ENCODE measurements at places on chromosomes 16 and 17.

- no peak for DNase-seq
These were observed 138.2 kb downstream of the CYLD start for GRCh38 chr16:50879873-50880695.

DNA sequence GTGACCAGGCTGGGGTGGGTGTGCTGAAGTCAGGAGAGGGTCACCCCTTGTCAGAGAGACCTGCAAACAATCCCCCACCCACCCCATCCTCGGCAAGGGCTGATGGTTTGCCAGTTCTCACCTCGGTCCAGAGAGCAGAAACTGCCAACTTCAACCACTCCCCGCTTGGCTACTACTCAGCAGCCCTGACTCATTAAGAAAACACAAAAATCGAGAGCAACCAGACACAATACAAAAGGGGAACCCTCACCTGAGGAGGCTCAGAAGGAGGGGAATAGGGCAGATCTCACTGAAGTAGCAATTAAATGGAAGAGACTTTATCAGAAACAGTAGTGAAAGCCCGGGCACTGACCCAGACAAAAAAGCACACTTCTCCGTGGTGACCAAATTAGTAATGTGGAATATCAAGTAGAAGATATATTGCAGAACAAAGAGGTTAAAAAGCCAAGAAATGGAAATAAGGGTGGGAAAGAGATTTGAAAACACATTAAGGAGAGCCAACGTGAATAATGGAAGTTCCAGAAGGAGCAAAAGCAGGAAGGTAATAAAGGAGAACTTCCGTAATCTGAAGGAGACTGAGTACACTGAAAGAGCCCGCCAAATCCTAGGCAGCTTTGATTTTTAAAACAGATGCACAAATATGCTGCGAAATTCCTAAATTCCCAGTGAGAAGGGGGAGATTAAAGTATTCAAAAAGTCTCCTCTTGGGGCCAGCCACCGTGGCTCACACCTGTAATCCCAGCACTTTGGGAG, 23.6 kb downstream of the CENPV start:
- no peak for DNase-seq

DNA sequence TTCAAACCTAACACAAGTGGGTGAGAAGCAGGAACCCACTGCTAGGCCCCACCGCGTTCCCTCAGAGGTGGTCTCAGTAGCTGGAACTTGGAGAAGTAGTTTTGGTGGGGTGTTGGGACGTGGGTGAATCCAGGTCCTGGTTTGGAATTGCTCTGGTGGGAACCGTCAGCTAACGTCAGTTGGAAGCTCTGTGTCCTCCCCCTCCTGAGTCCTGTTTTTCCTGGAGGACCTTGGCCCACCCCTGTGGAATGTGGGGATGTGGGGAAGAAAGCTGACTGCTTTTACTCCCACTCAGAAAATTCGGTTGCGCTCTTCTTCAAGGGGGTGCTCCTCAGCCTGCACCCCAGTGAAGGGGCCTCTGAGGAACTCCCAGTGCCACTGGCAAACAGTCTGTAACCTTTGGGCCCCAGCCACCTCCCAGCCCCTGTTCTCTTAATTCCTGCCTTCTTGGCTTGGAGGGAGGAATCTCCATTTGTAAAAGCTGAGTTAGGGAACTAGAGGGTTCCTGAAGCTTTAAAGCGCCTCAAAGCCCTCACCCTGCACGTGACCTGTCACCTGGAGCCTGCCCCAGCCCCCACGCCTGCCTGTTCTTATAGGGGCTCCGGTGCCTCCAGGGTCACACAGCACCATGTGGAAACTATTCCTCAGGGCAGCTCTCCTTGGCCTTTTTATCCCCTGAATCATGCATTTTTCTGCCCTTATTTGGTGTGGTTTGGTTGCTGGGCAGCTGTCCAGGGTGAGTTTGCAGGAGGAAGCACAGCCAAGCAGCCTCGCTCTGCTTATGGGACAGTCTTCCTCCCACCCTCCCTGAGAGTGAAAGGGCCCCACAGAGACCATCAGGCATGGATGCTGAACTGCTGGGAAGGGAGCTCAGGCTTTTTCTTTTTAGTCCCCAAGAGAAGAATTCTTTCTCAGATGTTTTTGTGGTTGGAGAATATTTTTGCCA, 16.2 kb upstream of the NAGLU start:
- DNase-seq, result peak; percentile 34

GRCh38 chr16:67528870-67529581, 397 bp downstream of the RIPOR1 start:
- no peak for DNase-seq

DNA sequence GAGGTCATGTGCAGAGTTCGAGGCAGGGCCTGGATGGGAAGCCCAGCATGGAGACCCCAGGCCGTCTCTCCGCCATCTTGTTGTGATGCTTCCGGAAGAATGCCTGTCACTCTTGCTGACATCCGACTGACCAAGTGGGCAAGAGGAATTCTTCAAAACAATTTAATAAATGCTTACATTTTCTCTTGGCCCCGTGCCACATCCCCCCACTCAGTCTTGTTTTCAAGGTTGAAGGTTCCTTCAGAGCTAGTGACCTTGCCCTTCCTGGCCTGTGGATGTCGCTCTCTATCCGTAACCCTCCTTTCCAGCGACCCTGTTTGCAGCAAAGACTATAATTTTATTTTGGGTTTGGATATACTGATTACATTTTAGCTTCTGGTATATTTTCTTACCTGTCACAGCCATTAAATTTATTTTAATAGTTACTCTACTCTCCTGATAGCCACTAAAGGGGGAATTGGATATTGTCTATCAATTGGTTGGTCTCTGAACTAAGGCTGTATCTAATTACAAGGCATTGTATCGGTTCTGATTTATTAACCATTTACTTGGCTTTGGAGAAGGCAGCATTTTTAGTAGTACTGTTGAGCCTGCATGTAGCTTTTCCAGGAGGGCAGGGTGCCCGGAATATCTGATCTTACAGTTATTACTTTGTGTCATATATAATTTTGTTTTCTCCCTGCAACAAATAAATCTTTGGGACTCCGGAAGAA, 264.5 kb downstream of the WWOX start:
- DNase-seq, result no peak

- no peak for DNase-seq
These were observed 341.3 kb downstream of the BCAS3 start for GRCh38 chr17:61018938-61019337.

DNA sequence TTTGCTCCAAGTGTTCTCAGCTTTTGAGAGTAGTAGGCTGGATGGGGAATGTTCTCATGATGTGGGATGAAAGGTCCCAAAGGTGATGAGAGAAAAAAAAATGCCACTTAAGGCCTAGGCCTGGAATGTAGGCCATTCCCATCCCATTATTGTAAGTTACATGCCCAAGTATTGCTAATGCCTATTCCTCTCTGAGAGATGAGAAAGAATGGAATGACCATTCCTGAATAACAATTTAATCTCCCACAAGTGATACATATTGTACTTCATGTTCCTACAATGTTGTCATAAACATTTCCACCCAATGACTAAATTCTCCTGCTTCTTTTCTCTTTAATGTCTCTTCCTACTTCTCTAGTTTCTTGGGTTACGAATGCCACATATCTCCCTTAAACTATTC, 102.8 kb upstream of the KCNJ16 start:
- DNase-seq, result no peak

DNA sequence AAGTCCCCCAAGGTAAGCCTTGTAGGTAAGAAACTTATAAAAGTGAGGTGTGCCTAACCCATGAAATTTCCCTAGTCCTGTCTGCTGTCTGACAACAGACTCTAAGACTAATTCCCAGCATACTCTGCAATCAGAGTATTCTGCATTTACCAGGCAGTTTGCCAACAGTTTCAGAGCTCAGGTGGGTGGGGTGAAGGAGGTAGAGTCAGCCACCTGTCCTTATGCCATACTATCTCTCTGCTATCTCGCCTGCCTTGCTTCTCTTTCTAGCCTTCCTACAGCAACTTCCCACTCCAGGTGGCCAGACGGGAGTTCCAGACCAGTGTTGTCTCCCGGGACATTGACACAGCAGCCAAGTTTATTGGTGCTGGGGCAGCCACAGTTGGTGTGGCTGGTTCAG, 2.3 kb downstream of the ATP5MC1 start:
- DNase-seq, result no peak

GRCh38 chr17:72510351-72511016, 389.7 kb downstream of the SOX9 start:
- DNase-seq, result no peak

GRCh38 chr16:15777533-15778203, 79.2 kb downstream of the MYH11 start:
- DNase-seq, result peak; percentile 60

DNA sequence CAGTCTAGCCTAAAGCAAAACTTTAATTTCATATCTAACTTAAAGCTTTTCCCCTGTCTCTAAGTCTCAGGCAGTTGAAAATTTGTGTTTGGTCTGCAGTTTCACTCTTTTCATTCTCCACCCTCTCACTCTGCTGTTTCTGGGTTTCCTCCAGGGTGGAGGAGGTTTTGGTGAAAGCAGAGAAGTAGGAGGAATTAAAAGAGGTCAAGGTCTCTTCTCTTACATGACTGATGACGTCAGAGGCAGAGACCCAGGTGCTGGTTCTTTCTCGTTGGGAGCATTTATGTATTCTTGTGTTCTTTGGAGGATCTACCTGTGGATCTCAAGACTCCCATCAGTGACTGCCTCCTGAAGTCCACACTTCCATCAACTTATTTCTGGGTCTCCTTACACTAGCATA, 2.4 kb upstream of the PSMD11 start:
- DNase-seq, result no peak

- DNase-seq, result no peak
These were observed 9.2 kb downstream of the TANC2 start for GRCh38 chr17:62975206-62975605.

DNA sequence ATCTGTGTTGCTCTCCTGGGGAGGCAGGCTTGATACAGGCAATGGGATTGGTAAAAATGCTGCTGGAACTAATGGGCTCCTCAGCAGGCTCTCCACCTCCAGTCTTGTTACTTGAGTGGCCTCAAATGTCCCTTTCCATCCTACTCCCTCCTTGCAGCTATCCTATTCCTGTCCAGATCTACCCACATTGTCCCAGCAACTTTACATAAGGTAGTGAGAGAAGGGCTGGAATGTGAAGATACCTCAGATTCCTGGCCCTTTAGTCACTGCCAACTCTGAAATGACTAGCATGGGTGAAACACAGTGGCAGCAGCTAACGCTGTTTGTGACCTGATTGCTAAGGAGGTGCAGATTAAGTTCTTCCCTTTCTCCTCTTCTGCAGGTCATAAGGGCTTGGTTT, 210.1 kb upstream of the HS3ST4 start:
- DNase-seq, result no peak

GRCh38 chr17:34252095-34252443, 3.0 kb upstream of the CCL2 start:
- no peak for DNase-seq

- DNase-seq, result no peak
These were observed 1.7 kb upstream of the LMF1 start for GRCh38 chr16:972316-973002.

- DNase-seq, result no peak
These were observed 48.8 kb upstream of the NACA2 start for GRCh38 chr17:61639818-61640217.

DNA sequence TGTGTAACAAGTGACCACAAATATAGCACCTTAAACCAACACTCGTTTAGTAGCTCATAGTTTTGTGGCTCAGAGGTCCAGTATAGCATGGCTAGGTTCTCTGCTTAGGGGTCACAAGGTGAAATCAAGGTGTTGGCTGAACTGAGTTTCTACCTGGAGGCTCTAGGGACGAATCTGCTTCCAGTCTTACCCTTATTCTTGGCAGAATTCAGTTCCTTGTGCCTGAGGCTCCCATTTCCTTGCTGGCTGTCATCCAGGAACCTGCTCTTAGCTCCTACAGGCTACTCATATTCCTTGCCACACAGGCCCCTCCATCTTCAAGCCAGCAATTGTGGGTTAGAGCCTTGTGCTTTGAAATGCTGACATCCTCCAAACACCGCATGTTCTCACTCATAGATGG, 212.3 kb upstream of the CDH13 start:
- no peak for DNase-seq

GRCh38 chr17:68981288-68981687, 26.1 kb upstream of the ABCA8 start:
- DNase-seq, result no peak

DNA sequence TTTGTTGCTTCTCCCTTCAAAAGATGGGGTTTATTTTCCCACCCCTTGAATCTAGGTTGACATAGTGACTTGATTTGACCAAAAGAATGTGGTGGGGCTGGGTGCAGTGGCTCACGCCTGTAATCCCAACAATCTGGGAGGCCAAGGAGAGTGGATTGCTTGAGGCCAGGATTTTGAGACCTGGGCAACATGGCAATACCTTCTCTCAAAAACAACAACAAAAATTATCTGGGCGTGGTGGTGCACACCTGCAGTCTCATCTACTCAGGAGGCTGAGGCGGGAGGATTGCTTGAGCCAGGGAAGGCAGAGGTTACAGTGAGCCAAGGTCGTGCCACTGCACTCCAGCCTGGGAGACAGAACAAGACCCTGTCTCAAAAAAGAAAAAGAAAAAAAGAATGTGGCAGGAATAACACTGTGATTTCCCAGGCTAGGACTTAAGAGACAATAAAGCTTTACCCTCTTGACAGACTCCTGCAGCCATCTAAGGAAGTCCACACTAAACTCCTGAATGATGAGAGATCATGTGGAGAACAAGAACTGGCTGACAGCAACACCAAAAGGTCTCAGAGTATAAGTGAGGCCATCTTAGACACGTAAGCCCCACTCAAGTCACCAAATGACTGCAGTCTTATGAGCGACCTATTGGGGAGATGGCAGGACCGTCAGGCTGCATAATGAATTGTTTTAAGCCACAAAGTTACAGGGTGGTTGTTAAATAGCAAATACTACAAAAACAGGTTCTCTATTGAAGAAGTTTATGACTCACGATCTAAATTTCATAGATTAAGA, 37.0 kb downstream of the FBXL20 start:
- no peak for DNase-seq

DNA sequence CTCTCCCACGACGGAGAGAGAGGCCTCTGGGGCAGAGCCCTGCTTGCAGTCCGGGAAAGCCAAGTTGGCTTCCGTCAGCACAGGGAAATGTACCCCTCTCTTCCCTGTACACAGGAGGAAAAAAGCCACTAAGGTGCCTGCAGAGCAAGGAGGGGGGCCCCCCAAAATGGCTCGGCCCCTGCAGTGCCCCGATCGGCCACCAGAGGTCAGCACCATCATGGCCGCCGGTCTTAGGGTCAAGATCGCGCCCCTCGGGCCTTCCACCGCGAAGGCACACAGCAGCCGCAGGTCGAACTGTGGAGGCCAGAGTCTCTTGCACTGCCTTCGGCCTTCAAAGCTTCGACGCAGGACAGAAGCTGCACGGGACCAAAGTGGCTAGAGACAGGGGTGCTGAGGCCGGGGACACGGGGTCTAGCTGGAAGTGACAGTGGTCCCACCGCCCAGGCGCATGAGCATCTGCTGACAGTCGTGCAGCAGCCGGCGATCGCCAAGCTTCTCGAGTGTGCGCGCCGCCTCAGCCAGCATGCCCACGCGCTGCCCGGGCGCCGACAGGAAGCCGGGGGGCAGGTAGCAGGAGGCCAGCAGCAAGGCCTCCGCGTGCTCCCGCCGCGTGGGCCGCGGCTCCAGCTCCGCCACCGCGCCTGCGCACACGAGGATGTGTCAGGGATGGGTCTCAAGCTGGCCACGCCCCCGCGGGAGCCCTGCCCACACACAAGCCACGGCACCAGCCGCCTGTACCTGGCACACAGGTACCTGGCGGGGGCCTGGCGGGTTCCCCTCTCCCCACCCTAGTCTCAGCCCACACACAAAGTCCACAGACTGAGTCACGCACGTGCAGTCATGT, 24.4 kb downstream of the SREBF1 start:
- DNase-seq, result no peak

- DNase-seq, result no peak
These were observed 1.4 kb downstream of the GIT1 start for GRCh38 chr17:29588017-29588561.

- no peak for DNase-seq
These were observed 8.8 kb upstream of the SALL1 start for GRCh38 chr16:51159865-51160264.

GRCh38 chr16:87126403-87127025, 190.7 kb downstream of the C16orf95 start:
- DNase-seq, result no peak
